ENCODE measurements at places on chromosomes 2 and 18.

DNA sequence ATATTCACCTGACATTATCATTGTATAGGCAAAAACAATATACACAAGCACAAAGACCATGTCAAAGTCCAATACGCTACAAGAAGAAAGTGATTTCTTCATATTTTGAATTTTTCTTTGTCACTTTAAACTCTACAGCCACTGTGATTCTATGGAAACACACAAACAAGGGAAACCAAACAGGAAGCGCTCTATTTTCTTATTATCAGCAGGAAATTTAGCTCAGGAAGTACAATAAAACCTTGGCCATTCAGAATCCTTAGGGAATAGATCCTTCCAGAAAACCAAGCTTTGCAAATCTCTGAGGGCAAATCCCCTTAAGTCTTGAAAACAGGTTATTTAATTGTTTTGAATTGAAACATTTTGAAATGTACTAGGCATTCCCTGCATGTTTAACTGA lies 336.2 kb downstream of the EPHA4 start:
- DNase-seq = no peak

GRCh38 chr2:105800036-105800713 lies 55.5 kb downstream of the NCK2 start:
- DNase-seq = no peak

- no peak for DNase-seq
Observed at GRCh38 chr2:181312515-181312927, 144.7 kb upstream of the ITGA4 start.

DNA sequence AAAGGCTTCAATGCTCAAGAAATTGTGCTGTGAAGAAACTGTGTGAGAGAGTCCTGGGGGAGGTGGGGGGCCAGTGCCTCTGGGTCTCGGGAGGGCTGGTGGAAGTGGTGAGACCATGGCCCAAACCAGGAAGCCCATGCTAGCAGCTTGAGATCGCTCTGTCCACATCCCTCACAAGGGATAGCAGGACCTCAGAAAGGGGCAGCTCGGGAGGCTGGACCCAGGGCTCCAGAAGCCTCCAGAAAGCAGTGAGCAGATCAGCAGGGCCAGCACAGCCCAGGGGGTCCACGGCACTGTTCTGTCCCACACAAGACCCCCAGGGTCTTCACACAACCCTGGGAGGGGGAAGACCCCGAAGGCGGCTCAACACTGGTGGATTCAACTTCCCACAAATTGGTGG lies 24.1 kb downstream of the ST8SIA5 start:
- DNase-seq = no peak

DNA sequence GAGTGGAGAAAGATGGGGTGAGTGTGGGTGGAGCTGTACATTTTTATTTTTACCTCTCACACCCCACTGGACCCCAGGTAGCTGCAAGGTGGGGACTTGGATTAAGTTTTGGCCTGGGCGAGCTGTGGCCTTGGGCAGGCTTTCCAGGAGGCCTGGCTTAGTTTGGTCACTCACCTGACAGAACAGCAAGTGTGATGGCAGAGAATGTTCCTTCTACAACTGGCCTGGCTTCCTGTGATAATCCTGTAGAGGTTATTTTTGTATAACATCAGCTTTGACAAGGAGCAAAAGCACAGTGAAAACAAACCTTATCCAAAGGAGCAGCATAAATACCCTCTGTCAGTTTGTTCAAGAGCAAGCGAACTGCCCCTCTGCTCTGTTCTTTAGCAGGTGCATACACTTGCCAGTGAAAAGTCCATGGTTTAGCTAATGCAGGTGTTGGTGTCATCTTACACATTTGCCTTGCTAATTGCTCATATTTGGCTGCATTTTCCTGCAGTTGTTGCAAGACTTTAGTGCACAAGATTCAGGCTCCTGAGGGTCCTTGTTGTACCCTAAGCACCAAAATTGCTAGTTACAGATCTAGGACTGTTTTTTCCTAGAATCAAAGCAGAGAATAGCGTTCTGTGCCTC lies 6.3 kb downstream of the THNSL2 start:
- no peak for DNase-seq

DNA sequence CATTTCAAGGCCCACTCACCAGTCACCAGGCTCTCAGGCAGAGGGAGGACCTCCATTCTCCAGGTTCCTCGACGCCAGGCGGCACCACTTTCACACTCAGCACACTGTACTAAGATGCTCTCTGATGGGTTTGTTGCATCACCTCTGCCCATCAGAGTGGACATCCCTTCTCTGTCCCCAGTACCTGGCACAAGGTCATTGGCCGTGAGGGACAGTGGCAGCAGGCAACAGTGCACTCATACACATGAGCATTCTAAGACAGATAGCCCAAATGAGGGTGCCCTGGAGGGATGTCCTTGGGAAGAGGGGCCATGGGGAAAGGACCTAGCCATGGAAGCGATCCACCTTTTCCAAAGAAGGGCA lies 3.0 kb upstream of the ADRA2B start:
- DNase-seq = no peak

DNA sequence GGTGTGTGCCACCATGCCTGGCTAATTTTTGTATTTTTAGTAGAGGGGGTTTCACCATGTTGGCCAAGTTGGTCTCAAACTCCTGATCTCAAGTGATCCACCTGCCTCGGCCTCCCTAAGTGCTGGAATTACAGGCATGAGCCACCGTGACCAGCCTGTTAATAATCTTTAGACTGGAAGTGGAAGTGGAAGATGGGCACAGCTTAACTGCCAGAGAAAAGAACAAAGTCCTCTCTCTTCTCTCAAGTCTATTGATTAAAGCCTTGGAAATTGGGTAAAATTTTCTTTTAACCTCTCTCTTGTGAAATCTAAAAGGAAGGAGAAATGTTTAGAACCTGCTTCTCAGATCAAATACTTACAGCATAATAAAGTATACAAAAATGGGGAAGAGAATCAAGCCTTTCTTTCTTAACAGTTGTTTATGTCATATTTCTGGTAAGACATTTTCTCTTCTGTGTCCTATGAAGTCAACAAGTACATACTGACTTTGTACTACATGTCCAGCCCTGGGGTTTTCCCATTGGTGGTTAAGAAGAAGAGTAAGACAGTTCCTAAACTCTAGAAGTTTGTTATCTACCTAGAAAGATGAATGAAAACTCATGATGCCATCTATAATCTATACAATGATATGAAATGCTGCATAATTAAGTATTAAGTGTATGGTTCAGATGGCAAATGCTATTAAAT lies 4.6 kb downstream of the TMEM169 start:
- DNase-seq = no peak

Data from RWPE2 (cell line).